ENCODE measurements at places on chromosomes 1 and 21. TPM values are rescaled to one million over a fixed set of nuclear protein-coding genes. Genes with fewer than 3 reads are reported as not detected.

PTGS2 gene
- 0.42 TPM for polyA plus RNA-seq

DNA sequence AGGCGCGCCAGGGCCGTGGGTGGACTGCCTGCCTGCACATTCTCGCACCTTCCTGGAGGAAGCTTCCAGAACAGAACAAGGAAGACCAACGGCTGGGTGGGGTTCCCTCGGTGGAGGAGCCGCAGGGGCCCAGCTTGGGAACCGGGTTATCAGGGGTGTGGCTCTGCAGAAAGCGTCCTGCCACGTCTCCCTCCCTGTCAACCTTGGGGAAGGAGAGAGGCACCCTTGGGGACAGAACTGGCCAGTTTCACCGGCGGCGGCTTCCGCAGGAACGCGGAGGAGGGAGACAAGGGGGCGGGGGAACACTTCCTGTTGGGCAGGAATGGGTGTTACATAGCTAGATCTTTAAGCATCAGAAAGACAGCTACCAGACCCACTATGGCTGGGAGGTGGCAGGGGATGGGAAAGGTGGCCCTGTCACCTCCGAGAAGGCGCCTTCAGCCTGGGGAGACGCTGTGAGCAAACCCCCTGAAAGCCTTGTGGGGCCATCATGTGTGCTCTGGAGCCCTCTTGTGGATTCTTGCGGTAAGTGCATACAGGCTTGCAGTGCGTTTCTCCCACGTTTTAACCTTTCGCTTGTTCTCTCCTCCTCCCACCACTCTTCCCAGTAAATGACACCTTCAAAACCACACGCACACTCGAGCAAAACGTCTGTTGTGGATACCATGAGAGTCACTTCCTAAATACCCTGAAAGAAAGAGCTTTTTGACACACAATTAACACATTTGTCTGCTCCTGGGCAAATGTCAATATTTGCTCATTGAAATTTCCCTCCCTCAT is 3.8 kb upstream of the PLEKHA6 start:
- peak overlapping the region; percentile 61 for H3K27ac ChIP-seq
- H3K4me1 ChIP-seq: peaks cover 25% of the 10 kb centered on the region
- no peaks in the 10 kb centered on the region for H3K36me3 ChIP-seq
- DNase-seq: peak; percentile 83

- H3K27ac ChIP-seq: no peak overlapping the region
- H3K4me3 ChIP-seq: no peak overlapping the region
- DNase-seq: peak; percentile 53
- H3K36me3 ChIP-seq: no peaks in the 10 kb centered on the region
- no peaks in the 10 kb centered on the region for H3K4me1 ChIP-seq
Measured at GRCh38 chr1:4772294-4773010, 118.0 kb downstream of the AJAP1 start.

SLFNL1 gene
- polyA plus RNA-seq: 0.30 TPM

DNA sequence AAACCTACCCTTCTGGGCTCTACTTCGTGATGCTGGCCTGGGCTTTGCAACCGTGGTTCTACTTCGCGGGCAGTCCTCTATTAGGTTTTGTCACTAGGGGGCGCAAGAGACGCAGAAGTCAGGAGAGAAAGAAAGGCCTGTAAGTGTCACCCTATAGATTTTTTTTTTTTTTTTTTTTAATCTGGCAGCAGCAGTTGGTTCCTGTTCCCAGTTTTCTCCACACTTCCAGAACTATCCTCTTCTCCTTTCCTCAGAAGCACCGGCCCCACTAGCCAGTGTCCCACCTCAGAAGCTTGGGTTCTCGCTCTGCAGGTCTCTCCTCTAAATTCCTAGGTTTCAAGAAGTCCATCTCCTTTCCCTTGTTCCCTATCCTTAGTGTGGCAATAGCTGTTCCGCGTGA is 9.1 kb upstream of the LCE2D start:
- no peaks in the 10 kb centered on the region for H3K4me1 ChIP-seq
- no peaks in the 10 kb centered on the region for H3K36me3 ChIP-seq
- no peak overlapping the region for H3K4me3 ChIP-seq
- no peak for DNase-seq

DNA sequence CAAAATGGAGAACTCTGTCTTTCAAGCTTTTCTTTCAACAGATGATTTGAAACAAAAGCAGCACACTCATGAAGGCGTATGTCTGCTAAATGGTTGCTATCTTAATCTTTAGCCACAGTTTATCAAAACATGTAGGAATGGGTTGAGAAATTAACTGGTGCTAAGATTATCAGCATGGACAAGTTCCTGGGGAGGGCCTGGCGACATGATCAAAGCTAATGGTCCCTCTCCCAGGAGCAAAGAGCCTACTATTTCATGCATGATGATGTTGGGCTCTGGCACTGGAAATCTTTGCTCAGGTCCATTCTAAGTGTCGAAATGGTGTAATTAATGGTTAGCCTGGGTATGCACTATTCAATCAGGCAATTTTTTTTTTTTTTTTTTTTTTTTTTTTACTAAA is 91.7 kb downstream of the SLC45A1 start:
- H3K27ac ChIP-seq: peak overlapping the region; percentile 73
- peaks cover 23% of the 10 kb centered on the region for H3K36me3 ChIP-seq
- no peak for DNase-seq
- H3K27me3 ChIP-seq: no peaks in the 10 kb centered on the region
- H3K4me1 ChIP-seq: peaks cover 100% of the 10 kb centered on the region
- H3K4me3 ChIP-seq: no peak overlapping the region

GRCh38 chr1:245549996-245550719 is 395.4 kb downstream of the KIF26B start:
- H3K27me3 ChIP-seq: no peaks in the 10 kb centered on the region
- DNase-seq: no peak

- no peak overlapping the region for H3K4me3 ChIP-seq
- H3K36me3 ChIP-seq: no peaks in the 10 kb centered on the region
- no peak overlapping the region for H3K27ac ChIP-seq
- H3K27me3 ChIP-seq: no peaks in the 10 kb centered on the region
- peaks cover 83% of the 10 kb centered on the region for H3K4me1 ChIP-seq
Measured at GRCh38 chr1:64515427-64515826, 45.5 kb downstream of the CACHD1 start.

DNA sequence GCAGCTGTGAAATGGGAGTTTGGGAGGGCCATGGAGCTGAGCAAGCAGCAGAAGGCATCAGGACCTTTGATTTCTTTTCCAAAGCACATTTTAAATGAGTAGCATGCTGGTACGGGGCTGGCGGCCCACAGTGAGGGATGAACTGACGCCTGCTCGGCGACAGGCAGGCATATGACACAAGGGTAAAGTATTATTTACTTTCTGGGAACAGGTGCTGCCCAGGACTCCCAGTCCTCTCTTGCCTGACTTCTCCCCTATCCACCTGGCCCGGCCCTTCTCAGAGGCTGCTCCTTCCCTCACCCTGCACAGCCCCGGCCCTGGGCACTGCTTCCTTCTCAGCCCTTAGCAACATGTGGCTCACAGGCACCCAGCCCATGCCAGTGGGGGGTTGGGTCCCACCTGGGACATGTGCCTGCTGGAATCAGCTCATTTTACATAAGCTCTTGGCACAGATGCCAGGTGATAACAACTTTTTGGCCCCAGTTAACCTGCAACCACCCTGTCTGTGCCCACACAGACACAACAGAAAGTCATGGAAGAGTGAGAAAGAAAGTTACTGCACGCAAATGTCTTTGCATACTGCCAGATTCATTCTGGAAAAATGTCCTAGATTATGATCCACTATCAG is 112.3 kb upstream of the GADD45A start:
- H3K27me3 ChIP-seq: no peaks in the 10 kb centered on the region
- no peak for DNase-seq
- H3K36me3 ChIP-seq: no peaks in the 10 kb centered on the region

GRCh38 chr1:8374812-8375211 is 56.9 kb downstream of the SLC45A1 start:
- DNase-seq: no peak
- H3K4me1 ChIP-seq: peaks cover 39% of the 10 kb centered on the region
- H3K4me3 ChIP-seq: no peak overlapping the region
- H3K36me3 ChIP-seq: peaks cover 60% of the 10 kb centered on the region
- peak overlapping the region; percentile 75 for H3K27ac ChIP-seq

CYP4X1 gene
- 0.24 TPM for polyA plus RNA-seq

DNA sequence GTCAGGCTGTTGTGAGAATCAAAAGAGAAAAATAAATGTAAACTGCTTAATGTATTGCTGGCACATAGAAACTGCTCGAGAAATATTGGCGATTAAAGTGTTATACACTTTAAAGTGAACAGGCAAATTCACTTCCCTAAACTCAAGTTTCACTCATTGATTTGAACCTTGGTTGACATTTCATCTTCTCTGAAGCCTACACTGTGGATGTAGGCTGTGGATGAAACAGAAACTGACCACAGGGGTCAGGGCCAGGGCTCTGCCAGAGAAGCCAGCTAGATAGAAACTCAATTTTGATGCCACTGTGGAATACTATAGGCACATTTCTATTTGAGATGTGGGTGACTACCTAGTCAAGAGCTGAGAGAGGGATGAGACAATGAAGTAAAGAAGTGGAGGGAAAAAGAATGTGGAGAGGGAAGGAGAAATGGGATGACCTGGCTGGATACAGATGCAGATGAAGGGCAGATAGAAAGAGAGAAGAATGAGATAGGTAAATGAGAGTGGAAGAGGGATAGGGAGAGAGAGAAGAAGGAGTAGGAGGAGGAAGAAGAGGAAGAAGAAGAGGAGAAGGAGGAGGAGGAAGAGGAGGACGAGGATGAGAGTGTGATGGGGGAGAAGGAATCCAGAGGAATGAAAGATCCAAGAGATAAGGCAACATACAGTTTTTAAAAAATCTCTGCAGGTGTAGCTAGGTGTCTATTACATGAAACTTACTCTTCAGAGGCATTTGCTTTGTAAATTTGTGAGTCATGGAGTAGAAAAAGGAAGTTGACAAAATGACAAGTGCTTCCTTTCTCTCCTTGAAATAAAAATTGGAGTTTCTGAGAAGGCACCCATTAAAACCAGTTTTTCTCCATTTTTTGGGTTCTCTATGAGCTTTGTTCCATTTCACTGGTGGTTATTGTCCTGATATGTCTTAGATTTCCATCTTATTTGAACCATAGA is 17.4 kb upstream of the CD1D start:
- no peak for DNase-seq
- H3K36me3 ChIP-seq: no peaks in the 10 kb centered on the region
- H3K27me3 ChIP-seq: no peaks in the 10 kb centered on the region
- peaks cover 14% of the 10 kb centered on the region for H3K4me1 ChIP-seq
- H3K27ac ChIP-seq: no peak overlapping the region

Measured in spleen (tissue), 13 donors.